Keratinocyte (primary cell): ENCODE measurements at places on chromosomes 3 and 15. TPM values are rescaled to one million over a fixed set of nuclear protein-coding genes. Genes with fewer than 3 reads are reported as not detected.
A peak's percentile ranks its signal among the peaks of the same experiment; 100 is the strongest.

Gene CADM2
- not detected in 3 replicates for polyA plus RNA-seq

GRCh38 chr15:30985081-30985531 is 6.3 kb downstream of the MTMR10 start:
- H3K4me3 ChIP-seq = no peak overlapping the region
- H3K36me3 ChIP-seq = peaks cover 12% of the 10 kb centered on the region
- no peak for DNase-seq
- H3K27ac ChIP-seq = no peak overlapping the region
- no peaks in the 10 kb centered on the region for H3K27me3 ChIP-seq
- H3K4me1 ChIP-seq = peaks cover 15% of the 10 kb centered on the region

Gene STX19
- 0.16 to 0.30 TPM (median 0.28 TPM) in 3 replicates for polyA plus RNA-seq

DNA sequence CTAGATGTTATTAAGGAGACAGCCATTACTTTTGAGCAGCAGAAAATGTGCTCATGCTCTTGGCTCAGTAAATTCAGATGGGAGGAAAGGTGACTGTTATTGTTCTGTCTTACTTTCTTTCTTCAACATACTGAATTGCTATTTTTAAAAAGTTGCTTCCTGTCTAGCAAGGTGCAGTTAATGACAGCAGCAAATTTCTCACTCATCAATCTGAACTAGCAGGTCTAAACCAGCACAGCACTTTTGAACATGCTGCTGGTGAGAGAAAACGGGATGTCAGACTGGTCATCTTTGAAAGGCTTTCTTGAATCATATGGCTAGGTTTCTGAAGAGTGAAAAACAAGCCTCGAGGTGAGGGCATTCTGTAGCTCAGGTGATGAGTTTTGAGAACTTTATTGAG is 384.7 kb downstream of the MFSD1 start:
- DNase-seq = no peak
- H3K36me3 ChIP-seq = no peaks in the 10 kb centered on the region
- no peaks in the 10 kb centered on the region for H3K4me1 ChIP-seq
- no peak overlapping the region for H3K27ac ChIP-seq

Gene SLC35G2
- polyA plus RNA-seq = 0.61 to 1.9 TPM (median 1.5 TPM) in 3 replicates

DNA sequence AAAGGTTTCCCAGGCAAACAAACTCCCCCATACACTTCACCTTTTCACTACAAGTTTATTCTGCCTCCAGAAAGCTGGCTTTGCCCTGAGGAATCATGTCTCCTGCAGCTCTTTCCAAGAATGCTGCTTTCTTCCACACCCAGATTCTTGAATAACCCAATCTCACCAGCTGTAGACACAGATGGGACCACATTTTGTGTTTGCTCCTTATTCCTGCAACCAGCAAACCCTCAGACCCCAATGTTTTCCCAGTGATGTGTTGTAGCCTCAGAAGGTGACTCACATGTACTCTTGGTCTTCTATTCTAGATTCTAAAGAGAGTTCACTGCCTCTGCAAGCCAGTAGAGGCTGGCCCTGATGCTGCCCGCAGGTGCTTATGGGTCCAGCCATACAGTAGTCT is 23.6 kb upstream of the TRIM59 start:
- H3K27ac ChIP-seq = no peak overlapping the region
- H3K27me3 ChIP-seq = no peaks in the 10 kb centered on the region
- peaks cover 18% of the 10 kb centered on the region for H3K4me1 ChIP-seq
- H3K36me3 ChIP-seq = no peaks in the 10 kb centered on the region
- peak; percentile 33 for DNase-seq

GRCh38 chr3:126747768-126748167 is 43.7 kb downstream of the CHCHD6 start:
- H3K36me3 ChIP-seq = peaks cover 2% of the 10 kb centered on the region
- H3K4me1 ChIP-seq = peaks cover 9% of the 10 kb centered on the region
- H3K27ac ChIP-seq = no peak overlapping the region
- no peak overlapping the region for H3K4me3 ChIP-seq
- no peaks in the 10 kb centered on the region for H3K27me3 ChIP-seq

Gene ACKR2
- polyA plus RNA-seq = 0.22 to 0.23 TPM (median 0.23 TPM) in 3 replicates

DNA sequence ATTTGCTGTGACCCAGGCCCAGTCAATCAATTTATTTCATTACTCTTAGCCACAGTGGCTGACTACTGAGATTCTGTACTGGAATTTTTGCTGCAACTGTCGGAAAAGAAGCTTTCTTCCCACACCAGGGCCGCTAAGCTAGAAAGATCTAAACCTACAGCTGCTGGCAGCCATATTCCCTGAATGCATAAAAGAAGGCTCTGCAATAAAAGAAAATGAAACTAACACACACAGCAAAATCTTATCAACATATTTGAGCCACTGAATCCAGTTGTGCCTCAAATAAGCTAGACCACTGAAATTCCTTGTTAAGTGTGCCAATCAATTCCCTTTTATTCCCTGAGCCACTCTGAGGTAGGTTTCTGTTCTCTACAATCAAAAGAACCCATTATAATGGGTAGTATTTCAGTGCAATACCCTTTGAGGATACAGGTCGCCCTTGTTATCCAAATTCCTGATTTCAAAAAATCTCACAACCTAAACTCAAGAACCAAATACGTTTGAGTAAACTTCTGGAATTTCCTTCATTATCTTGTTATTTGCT is 60.3 kb downstream of the MYO9A start:
- H3K36me3 ChIP-seq = no peaks in the 10 kb centered on the region
- H3K4me1 ChIP-seq = no peaks in the 10 kb centered on the region
- no peak overlapping the region for H3K4me3 ChIP-seq
- H3K27ac ChIP-seq = no peak overlapping the region
- DNase-seq = no peak

- peaks cover 9% of the 10 kb centered on the region for H3K4me1 ChIP-seq
- no peak for DNase-seq
- H3K4me3 ChIP-seq = no peak overlapping the region
- peaks cover 11% of the 10 kb centered on the region for H3K36me3 ChIP-seq
- H3K27ac ChIP-seq = no peak overlapping the region
- H3K27me3 ChIP-seq = no peaks in the 10 kb centered on the region
These were observed 54.3 kb downstream of the TBC1D2B start for GRCh38 chr15:78023081-78023665.

GRCh38 chr15:68582864-68583263 is 4.1 kb downstream of the CORO2B start:
- no peaks in the 10 kb centered on the region for H3K36me3 ChIP-seq
- peaks cover 19% of the 10 kb centered on the region for H3K4me1 ChIP-seq
- no peak overlapping the region for H3K27ac ChIP-seq
- peaks cover 18% of the 10 kb centered on the region for H3K27me3 ChIP-seq

GRCh38 chr3:69296995-69297394 is 88.9 kb downstream of the FRMD4B start:
- no peaks in the 10 kb centered on the region for H3K27me3 ChIP-seq

DNA sequence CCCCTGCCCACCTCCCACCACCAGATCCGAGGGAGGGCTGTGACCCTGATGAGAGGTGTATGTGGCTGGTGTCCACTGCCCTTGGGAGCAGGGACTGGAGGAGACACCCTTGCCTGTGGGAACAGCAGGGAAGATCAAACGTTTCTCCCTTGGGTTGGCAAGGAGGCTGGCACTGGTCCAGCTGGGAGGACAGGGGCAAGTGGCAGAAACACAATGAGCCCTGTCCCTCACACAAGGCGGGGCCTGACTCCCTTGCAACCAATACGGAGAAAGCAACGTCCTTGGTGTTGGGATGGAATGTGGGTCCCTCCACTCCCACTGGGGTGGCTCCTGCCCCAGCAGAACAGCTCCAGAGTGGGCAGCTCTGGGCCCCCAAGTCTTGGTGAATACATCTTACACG is 5.2 kb downstream of the HYAL2 start:
- DNase-seq = no peak
- H3K4me1 ChIP-seq = peaks cover 49% of the 10 kb centered on the region
- H3K36me3 ChIP-seq = peaks cover 12% of the 10 kb centered on the region
- H3K27me3 ChIP-seq = no peaks in the 10 kb centered on the region

- no peak for DNase-seq
- no peaks in the 10 kb centered on the region for H3K27me3 ChIP-seq
- no peaks in the 10 kb centered on the region for H3K36me3 ChIP-seq
- no peak overlapping the region for H3K4me3 ChIP-seq
- H3K27ac ChIP-seq = no peak overlapping the region
These were observed 80.6 kb upstream of the FOXB1 start for GRCh38 chr15:59923508-59923907.

DNA sequence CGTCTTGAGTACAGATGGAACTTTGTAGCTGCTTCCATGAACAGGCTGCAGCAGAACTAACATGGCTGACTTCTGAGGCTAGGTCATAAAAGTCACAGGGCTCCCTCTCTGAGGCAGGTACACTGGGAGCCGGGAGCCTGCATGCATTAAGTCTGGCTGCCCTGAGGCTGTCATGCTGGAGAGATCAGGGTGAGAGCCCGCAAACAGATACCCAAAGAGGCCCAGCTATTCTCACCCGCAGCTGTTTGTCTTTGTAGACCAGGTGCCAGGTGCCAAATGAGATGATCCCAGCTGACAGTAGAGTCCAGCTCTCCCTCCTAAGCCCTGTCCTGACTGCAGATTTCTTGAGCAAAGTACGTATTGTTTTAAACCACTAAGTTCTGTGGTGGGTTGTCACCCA is 8.6 kb upstream of the SLCO3A1 start:
- H3K27ac ChIP-seq = no peak overlapping the region
- no peaks in the 10 kb centered on the region for H3K4me1 ChIP-seq
- H3K27me3 ChIP-seq = peaks cover 3% of the 10 kb centered on the region
- H3K4me3 ChIP-seq = no peak overlapping the region

Gene TMEM202
- not detected in 3 replicates for polyA plus RNA-seq
